ENCODE measurements at places on chromosomes 2 and 18. TPM values are rescaled to one million over a fixed set of nuclear protein-coding genes. Genes with fewer than 3 reads are reported as not detected.
A peak's percentile ranks its signal among the peaks of the same experiment; 100 is the strongest.

GRCh38 chr2:101200676-101201075 is 49.5 kb upstream of the TBC1D8 start:
- no peaks in the 10 kb centered on the region for H3K27me3 ChIP-seq
- H3K4me3 ChIP-seq = no peak overlapping the region
- no peak overlapping the region for H3K27ac ChIP-seq
- H3K36me3 ChIP-seq = no peaks in the 10 kb centered on the region
- no peak for DNase-seq

- H3K27me3 ChIP-seq = peaks cover 20% of the 10 kb centered on the region
- no peak overlapping the region for H3K4me3 ChIP-seq
- no peaks in the 10 kb centered on the region for H3K36me3 ChIP-seq
- no peak overlapping the region for H3K27ac ChIP-seq
- peaks cover 10% of the 10 kb centered on the region for H3K4me1 ChIP-seq
These were observed 857 bp upstream of the CROCC2 start for GRCh38 chr2:240905176-240905781.

GRCh38 chr18:31772699-31773098 is 12.0 kb upstream of the SLC25A52 start:
- H3K27me3 ChIP-seq = no peaks in the 10 kb centered on the region
- H3K27ac ChIP-seq = no peak overlapping the region
- H3K4me3 ChIP-seq = no peak overlapping the region
- H3K36me3 ChIP-seq = no peaks in the 10 kb centered on the region

DNA sequence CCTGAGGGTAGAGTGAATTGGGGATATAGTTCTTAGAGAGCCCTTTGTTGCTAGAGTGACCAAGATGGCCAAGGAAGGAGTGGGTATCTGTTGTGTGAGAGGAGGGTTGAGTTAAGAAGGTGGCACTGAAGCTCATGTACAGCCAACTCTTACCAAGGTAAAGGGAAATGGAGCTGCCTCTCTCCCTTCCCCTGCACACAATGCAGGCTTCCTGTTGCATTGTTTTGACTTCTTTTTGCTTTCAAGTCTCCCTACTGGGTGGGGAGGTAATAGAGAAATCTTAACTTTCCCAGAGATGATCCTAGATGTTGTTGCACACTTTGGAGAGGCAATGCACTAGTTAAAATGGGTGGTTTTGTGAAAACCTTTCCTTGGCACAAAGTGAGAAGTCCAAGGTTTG is 23.8 kb downstream of the HOXD1 start:
- no peak for DNase-seq
- H3K27me3 ChIP-seq = peaks cover 7% of the 10 kb centered on the region
- H3K4me3 ChIP-seq = no peak overlapping the region
- H3K27ac ChIP-seq = no peak overlapping the region
- H3K4me1 ChIP-seq = no peaks in the 10 kb centered on the region
- no peaks in the 10 kb centered on the region for H3K36me3 ChIP-seq

DNA sequence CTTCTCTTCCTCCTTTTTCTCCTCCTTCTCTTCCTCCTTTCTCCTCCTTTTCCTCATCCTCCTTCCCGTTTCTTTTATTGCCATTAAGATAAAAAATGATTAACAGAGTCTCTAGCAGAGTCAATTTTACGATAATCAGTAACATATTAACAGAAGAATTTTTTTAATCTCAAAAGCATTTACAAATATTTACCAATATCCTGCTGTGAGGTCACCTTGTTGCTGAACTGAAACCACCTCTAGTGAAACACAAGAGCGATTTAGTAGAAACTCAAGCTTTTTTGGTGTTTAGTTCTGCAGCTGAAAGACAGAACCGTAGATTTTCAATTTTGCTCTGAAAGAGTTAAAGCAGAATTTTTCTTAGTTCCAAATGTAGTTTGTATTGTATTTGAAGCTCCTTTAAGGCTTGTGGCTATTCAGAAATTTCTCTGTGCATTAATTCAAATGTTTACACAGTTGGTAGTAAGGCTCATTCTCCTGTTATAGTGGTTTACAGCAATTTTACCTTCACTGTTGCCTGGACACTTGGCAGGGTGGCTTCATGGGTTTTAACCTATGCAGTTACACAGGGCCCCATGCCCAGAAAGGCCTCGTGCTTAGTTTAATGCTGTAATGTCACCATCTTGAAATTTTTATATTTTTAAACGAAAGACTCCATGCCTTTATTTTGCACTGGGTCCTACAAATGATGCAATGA is 1106.6 kb upstream of the FAM98A start:
- DNase-seq = no peak
- no peak overlapping the region for H3K27ac ChIP-seq
- no peak overlapping the region for H3K4me3 ChIP-seq
- no peaks in the 10 kb centered on the region for H3K4me1 ChIP-seq
- H3K27me3 ChIP-seq = no peaks in the 10 kb centered on the region

DNA sequence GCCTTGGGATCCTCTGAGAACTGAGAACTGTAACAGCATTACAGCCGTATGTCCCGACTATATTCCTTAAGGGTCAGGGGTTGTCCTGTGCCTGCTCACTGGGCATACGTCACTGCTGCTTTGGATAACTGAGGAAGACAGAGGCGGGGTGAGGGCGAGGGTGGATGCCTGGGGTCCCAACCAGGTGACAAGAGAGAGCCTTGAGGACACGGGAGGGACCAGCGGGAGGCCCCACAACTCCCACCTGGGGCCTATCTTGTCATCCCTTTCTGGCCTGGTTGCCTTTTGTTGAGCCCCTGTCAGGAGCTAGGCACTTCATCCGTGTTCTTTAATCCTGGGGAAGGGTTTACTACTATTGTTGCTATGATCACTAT is 28.8 kb downstream of the INPP5D start:
- no peak overlapping the region for H3K4me3 ChIP-seq
- no peaks in the 10 kb centered on the region for H3K36me3 ChIP-seq
- H3K27ac ChIP-seq = no peak overlapping the region

GRCh38 chr2:109312902-109313301 is 183.9 kb downstream of the SH3RF3 start:
- no peak overlapping the region for H3K27ac ChIP-seq
- no peaks in the 10 kb centered on the region for H3K36me3 ChIP-seq
- H3K4me3 ChIP-seq = no peak overlapping the region
- no peaks in the 10 kb centered on the region for H3K4me1 ChIP-seq
- H3K27me3 ChIP-seq = peaks cover 13% of the 10 kb centered on the region

GRCh38 chr2:129490641-129491040 is 488.8 kb upstream of the RAB6C start:
- no peak overlapping the region for H3K4me3 ChIP-seq
- peak; percentile 20 for DNase-seq

GRCh38 chr2:119545754-119546446 is 1.7 kb downstream of the CFAP221 start:
- peaks cover 64% of the 10 kb centered on the region for H3K4me1 ChIP-seq
- DNase-seq = peak; percentile 43
- peak overlapping the region; percentile 89 for H3K27ac ChIP-seq
- H3K27me3 ChIP-seq = no peaks in the 10 kb centered on the region
- peak overlapping the region; percentile 80 for H3K4me3 ChIP-seq

DNA sequence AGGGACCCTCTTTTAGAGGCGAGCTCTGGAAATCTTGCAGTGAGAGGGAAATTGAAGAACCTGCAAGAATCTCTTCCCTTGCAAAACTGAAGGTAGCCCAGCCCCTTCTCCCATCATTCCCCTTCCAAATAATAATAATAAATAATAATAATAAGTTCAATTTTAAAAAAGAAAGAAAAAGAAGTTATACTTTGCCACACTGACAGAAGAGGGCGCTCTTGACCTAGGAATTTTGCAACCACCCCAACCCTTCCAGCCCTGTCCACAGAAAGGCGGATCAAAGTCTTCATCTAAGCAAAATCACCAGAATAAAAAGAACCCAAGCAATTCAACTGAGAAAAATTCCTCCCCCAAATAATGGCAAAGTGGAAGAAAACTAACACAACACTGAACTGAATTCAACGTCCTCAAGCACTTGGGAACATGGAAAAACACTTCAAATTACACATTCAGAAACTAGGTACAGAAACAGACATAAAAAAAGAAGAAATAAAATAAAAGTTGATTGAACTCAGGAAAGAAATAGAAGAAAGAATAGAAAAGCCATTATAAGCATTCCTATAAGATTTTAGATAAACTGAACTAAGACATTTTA is 98.9 kb upstream of the GLS start:
- H3K27ac ChIP-seq = no peak overlapping the region
- peaks cover 31% of the 10 kb centered on the region for H3K4me1 ChIP-seq
- H3K4me3 ChIP-seq = no peak overlapping the region
- no peaks in the 10 kb centered on the region for H3K36me3 ChIP-seq
- H3K27me3 ChIP-seq = no peaks in the 10 kb centered on the region

GRCh38 chr2:96853321-96853720 is 4.5 kb downstream of the ANKRD39 start:
- peaks cover 43% of the 10 kb centered on the region for H3K36me3 ChIP-seq
- no peaks in the 10 kb centered on the region for H3K27me3 ChIP-seq
- DNase-seq = no peak
- H3K4me3 ChIP-seq = no peak overlapping the region

DNA sequence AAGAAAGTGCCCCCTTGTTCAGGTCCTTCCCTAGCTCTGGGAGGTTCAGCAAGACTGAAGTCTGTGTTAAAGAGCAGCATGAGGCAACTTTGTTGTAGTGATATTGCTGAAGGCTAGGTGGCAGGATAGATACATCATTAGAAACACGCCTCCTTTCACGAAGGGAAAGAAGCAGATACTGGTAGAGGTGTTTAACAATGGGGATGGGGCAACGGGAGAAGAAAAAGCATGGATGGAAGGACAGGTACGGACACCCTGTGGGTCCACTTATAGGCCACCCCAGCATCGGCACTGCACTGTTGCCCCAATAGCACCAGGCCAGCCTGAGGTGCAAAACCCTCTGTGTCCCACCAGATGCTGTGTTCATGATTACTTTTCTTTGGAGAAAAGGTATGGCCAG is 3.5 kb upstream of the IGFBP5 start:
- H3K4me1 ChIP-seq = peaks cover 3% of the 10 kb centered on the region
- no peaks in the 10 kb centered on the region for H3K36me3 ChIP-seq
- no peak overlapping the region for H3K27ac ChIP-seq
- H3K27me3 ChIP-seq = peaks cover 51% of the 10 kb centered on the region
- DNase-seq = peak; percentile 50

DNA sequence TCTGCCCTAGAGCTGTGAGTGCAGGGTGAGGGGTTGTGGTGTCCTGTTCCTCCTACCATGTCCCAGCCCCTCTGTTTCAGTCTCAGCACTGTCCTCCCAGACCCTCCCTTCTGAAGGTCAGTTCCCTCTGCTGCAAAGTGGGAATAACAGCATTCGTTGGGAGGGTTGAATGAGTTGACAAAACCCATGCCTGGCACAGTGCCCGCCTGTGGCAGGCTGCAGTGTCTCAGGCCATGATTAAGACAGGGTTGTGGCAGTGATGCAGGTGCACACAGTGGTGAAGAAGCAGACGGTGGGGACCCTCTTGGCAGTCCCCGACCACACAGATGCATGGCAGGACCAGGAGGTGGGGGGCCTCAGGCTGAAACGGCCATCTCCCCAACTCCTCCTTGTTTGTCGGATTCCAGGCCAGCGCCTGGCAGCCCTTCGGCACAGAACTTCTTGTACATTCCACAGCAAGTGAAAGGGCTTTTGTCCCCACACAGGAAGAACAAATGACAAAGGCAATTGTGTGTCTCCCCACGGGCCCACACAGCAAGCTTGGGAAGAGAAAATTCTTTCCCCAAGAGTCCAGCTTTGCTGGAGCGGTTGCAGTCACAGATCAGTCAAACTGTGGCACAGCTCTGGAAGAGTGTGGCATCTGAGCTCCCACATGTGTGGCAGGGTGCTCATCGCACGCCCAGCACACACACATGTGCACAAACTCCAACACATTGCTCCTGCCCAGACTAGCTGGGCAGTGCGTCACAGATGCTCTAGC is 92.0 kb upstream of the MSH2 start:
- DNase-seq = peak; percentile 70
- H3K27ac ChIP-seq = peak overlapping the region; percentile 84
- no peaks in the 10 kb centered on the region for H3K27me3 ChIP-seq
- H3K4me1 ChIP-seq = peaks cover 79% of the 10 kb centered on the region

- no peaks in the 10 kb centered on the region for H3K27me3 ChIP-seq
- peaks cover 6% of the 10 kb centered on the region for H3K4me1 ChIP-seq
- H3K36me3 ChIP-seq = peaks cover 31% of the 10 kb centered on the region
- DNase-seq = no peak
These were observed 4.2 kb downstream of the NABP1 start for GRCh38 chr2:191682126-191682525.

- H3K36me3 ChIP-seq = no peaks in the 10 kb centered on the region
- H3K27ac ChIP-seq = no peak overlapping the region
- no peak overlapping the region for H3K4me3 ChIP-seq
- DNase-seq = no peak
- H3K4me1 ChIP-seq = no peaks in the 10 kb centered on the region
These were observed 192.8 kb upstream of the APCDD1 start for GRCh38 chr18:10261344-10262276.

DNA sequence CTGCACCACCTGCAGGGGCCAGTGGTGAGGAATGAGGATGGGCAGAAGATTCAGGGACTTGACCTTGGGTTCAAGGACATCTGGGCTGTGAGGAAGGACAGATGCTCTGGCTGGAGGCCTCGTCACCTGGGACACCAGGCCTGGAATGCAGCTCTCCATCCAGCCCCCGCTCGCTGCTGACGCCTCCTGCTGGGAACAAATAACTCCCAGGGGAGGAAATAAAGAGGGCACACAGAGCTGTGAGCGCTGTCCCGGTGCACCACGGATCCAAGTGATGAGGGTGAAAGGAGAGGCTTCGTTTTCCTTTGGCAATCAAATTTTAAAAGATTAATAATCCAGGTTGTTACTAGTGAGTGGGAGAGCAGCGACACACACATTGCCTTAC is 368.0 kb upstream of the MYT1L start:
- H3K36me3 ChIP-seq = no peaks in the 10 kb centered on the region
- no peaks in the 10 kb centered on the region for H3K4me1 ChIP-seq
- no peak for DNase-seq
- H3K4me3 ChIP-seq = no peak overlapping the region
- H3K27me3 ChIP-seq = no peaks in the 10 kb centered on the region
- H3K27ac ChIP-seq = no peak overlapping the region

The LTBP1 gene
- polyA plus RNA-seq = 22.9 TPM

The ITGAV gene
- 46.4 TPM for polyA plus RNA-seq

The KDSR gene
- polyA plus RNA-seq = 35.6 TPM

The LYPD6B gene
- polyA plus RNA-seq = 1.4 TPM

The THSD7B gene
- 2.2 TPM for polyA plus RNA-seq

The ADI1 gene
- polyA plus RNA-seq = 57.2 TPM

The POTEC gene
- 0.06 TPM for polyA plus RNA-seq

The CROCC2 gene
- polyA plus RNA-seq = 0.09 TPM

The UGT1A3 gene
- polyA plus RNA-seq = 0.16 TPM

The GKN2 gene
- polyA plus RNA-seq = 0.10 TPM
